T-helper 22 cell (primary cell): ENCODE measurements at places on chromosomes 11 and 22.

- no peak for DNase-seq
These were observed 10.5 kb downstream of the RBM14 start for GRCh38 chr11:66626926-66627325.

GRCh38 chr11:70467201-70468085 lies 69.1 kb downstream of the CTTN start:
- no peak for DNase-seq

- DNase-seq = no peak
These were observed 40.8 kb upstream of the ST14 start for GRCh38 chr11:130118636-130119387.

DNA sequence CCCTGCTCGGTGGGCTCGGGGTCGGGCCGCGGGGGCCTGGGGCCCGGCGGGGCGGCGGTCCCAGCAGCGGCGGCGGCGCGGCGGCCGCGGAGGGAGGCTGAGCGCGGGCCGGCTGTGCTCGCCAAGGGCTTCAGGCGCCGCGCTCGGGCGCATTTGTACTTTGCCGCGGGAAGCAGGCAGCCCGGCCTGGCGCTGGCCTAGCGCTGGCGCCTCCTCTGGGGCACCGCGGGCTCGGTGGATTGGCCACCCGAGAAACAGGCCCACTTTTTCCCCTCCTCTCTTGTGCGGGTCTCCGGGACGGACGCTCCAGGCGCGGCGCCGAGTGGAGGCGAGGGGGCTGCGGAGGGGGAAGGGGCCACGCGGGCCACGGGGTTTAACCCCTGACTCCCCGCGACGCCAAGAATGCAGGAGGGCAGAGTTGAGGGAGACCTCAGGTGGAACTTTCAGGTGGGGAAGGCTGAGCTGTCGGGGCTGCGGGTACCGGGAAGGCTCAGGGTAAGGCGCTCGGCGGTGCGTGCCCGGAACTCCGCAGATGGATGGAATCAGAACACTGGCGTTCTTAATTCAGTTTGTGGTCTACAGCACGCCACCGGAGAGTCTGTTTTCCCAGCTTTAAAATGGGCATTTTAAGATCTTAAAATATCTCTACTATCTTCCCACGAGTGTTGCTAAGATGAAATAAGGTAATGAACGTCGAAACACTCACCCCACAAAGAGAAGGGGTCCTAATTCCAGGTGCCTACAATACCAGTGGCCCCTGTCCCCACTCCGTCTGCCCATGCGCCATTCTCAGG lies at the start of gene CHRDL2:
TSS of gene CHRDL2 (minus strand) at position 126 of the 794 bp plus-strand sequence. CDS start 538 bp downstream, outside the sequence.
- DNase-seq = no peak

GRCh38 chr11:80846979-80847378 lies 1406.1 kb upstream of the TENM4 start:
- DNase-seq = no peak

GRCh38 chr11:11910541-11910940 lies 68.8 kb downstream of the USP47 start:
- no peak for DNase-seq

GRCh38 chr11:114058026-114058706 lies 1.3 kb upstream of the ZBTB16 start:
- DNase-seq = no peak

- no peak for DNase-seq
These were observed 38.1 kb downstream of the LARGE2 start for GRCh38 chr11:45960387-45961095.

GRCh38 chr22:47690586-47690985 lies 928.1 kb downstream of the TBC1D22A start:
- DNase-seq = no peak

DNA sequence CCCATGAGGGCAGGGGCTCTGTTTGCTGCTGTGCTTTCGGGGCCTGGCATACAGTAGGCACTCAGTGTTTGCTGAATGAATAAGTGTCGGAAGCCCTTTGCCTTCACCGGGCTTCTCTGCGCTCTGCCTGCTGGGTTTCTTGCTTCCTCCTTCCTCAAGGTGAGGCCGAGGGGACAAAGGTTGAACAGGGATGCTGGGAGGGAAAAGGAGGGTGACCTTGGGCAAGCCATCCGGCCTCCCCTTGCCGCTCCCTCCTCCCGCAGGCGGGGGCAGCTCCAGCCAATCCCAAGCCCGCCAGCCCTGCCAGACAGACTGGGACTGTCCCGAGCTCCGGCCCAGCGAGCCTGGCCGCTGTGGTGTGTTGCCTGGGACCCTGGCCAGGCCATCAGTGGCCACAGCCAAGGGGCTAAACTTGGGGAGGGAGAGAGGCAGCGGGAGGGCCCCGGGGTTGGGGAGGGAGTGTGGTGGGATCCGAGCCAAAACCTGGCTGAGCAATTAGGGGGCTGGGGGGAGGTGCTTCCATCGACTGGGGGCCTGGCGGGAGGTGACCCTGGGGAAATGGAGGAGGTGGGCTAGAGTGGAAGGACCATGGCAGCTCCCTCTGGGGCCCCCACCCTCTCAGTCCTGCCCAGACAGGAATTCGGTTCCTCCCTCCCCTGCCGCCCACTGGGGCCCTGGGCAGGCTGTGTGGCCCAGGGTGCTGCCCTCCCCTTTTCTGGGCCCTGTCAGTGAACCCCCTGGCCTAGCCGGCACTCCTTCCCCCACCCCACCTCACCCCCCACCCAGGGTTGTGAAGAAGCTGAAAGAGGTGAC lies 3.4 kb upstream of the RCOR2 start:
- no peak for DNase-seq

DNA sequence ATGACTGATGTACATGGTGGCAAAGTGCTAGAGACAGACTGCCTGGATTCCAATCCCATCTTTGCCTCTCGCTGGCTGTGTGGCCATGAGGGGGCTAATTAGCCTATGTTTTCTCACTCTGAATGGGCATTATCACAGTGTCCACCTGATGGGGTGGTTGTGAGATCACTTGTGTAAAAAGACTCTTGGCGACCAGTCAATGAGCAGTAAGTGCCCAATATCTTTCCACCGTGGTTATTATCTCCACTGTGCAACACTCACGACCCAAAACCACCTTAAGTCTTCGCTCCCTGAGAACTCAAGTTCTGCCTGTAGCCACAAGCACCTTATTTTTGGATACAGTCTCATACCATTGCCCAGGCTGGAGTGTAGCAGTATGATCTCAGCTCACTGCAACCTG lies 52.1 kb downstream of the PLEKHA7 start:
- DNase-seq = no peak

GRCh38 chr22:50452649-50453048 lies 22.2 kb downstream of the SBF1 start:
- DNase-seq = no peak

- DNase-seq = no peak
These were observed 632.8 kb upstream of the RAG2 start for GRCh38 chr11:37230865-37231264.
